ENCODE measurements at places on chromosomes 7 and 10.

- DNase-seq: no peak
Measured at GRCh38 chr7:34042406-34042805, 137.1 kb downstream of the BMPER start.

- no peak for DNase-seq
Measured at GRCh38 chr7:140928491-140929309, 4.0 kb upstream of the BRAF start.

DNA sequence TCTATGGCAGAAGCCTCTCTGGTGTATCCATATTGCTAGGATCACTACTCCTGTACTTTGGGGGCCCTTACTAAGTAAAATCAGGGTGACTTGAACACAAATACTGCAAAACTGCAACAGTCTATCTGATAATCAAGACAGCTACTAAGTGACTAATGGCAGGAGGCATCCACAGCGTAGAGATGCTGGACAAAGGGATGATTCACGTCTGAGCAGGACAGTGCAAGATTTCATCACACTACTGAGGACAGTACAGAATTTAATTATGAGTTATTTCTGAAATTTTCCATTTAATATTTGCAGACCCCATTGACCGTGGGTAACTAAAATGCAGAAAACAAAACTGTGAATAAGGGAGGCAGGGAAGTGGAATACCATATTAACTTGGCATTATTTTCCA is 10.4 kb downstream of the CUL2 start:
- no peak for DNase-seq

GRCh38 chr10:108716352-108716751 is 1207.0 kb downstream of the XPNPEP1 start:
- DNase-seq: no peak

DNA sequence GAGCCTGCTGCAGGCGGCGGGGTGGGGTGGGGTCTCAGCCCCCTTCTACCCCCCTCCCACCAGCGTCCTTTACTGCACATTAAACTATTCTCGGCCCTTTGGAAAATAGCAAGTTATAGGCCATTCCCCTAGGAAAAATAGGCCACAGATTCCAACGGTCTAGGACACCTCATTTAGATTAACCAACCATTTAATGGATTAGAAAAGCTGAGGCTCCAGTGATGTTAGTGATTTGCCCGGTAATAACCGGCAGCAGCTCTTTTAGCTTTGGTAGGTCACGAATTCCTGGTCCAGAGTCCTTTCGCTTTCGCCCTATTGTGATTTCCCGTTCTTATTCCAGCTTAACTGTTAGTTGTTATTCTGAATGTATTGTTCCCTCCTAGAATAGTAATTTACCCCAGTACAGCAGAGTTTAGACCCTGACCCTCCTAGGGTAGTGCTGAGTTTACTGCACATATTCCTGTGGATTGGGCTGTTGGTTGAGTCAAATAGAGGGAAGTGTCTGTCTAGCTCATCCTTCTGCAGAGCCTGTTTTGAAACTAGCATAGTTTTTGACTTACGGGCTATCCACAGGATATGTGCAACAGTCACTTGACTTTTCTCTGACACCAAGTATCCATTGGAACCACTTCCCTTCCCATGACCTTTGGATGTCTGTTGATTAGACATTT is 754 bp downstream of the GSTO1 start:
- DNase-seq: no peak

- no peak for DNase-seq
Measured at GRCh38 chr10:36198322-36198721, 556.2 kb upstream of the FZD8 start.

GRCh38 chr10:76388321-76389023 is 957.0 kb downstream of the LRMDA start:
- DNase-seq: no peak

GRCh38 chr10:95413588-95413987 is 122.8 kb upstream of the PDLIM1 start:
- DNase-seq: no peak

DNA sequence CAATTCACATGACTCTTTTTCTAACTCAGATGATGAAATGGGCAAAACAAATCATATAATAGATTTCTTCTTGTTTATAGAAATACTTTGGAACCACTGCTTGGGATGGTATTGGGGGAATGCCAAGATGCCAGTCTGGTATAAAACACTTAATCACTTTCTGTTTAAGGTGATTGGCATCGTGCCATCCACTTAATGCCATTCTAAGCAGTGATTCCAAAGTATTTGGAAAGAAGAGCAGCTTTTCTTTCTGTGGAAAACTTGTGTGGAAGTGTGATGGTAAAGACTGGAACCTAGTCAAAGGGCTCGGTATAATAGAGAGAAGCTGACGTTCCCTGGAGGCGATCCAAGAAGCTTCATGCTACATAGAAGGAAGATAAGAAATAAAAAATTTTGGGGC is 120.6 kb downstream of the TMEM26 start:
- DNase-seq: no peak

GRCh38 chr10:29772403-29772802 is 137.6 kb upstream of the SVIL start:
- DNase-seq: no peak

- DNase-seq: no peak
Measured at GRCh38 chr10:1664333-1664964, 72.9 kb downstream of the ADARB2 start.

DNA sequence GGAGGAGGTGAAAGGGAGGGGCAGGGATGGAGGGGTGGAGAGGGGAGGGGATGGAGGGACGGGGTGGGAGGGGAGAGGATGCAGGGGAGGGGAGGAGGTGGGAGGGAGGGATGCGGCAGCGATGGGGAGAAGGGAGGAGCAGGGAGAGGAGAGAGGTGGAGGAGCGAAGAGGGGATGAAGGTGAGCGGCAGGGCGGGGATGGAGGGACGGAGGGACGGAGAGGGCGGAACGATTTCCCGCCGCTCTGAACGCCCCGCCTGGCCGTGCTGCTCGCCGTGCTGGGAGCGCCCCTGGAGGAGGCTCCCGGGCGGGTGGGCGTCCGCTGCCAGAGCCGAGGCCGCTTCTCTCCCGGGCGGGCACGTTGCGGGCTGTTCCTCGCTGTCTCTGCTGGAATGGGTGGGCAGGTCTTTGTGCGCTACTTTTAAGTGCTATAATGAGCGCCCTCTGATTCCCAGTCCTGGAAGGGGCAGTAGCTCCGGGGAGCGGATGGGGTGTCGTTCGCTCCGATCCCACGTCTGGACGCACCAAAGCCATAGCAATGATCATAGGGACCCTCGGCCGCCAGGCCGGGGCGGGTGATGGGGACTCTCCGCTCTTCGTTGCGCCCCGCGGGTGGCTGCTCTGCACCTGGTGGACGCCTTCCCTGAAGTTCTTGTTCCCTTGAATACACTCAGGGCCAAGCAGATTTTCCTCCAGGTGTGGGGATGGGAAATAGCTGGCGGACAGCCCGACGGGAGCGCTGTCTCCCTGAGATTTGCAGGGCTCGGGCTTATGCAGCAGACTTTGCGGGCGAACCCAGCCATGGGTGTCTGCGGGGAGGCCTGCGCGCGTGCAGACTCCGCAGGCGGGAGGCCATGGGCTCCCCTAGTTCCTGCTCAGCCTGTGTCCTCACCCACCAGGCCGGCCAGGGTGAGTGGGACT is 81.1 kb upstream of the CPXM2 start:
- no peak for DNase-seq

DNA sequence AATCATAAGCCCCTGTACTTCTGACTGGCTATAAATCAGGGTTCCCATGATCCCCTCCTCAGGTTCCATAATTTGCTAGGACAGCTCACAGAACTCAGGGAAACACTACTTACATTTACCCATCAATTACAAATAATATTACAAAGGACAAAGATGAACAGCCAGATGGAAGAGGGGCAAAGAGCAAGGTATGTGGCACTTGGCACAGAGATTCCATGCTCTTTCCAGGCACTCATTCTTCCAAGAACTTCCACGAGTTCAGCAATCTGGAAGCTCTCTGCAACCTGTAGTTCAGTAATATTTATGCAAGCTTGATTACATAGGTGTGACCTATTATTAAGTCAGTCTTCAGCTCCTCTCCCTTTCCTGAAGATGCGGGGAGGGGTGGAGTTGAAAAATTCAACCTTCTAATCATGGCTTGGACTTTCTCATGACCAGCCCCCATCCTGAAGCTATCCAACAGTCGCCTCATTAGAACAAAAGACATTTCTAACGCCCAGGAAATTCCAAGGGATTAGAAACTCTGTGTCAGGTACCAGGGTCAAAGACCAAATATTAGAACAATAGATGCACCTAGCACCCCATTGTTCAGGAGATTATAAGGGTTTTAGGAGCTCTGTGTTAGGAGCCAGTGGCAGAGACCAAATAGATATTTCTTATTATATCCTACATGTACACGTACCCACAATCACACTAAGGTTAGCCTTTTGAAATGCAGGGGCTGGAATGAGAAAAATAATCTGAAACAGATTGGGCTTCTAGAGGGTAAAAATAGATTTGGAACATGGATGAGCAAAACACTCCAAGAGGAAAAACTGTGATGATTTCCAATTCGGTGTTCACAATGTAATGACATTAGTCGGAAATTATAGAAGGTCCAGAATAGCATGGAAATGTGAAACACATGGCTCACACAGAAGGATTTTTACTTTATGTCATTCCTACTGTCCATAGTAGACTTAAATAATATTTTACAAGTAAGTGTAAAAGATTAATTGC is 7.0 kb downstream of the ANKMY2 start:
- no peak for DNase-seq

- DNase-seq: no peak
Measured at GRCh38 chr7:146106319-146106718, 10.3 kb upstream of the CNTNAP2 start.

GRCh38 chr10:69816521-69816920 is 14.8 kb downstream of the COL13A1 start:
- no peak for DNase-seq

DNA sequence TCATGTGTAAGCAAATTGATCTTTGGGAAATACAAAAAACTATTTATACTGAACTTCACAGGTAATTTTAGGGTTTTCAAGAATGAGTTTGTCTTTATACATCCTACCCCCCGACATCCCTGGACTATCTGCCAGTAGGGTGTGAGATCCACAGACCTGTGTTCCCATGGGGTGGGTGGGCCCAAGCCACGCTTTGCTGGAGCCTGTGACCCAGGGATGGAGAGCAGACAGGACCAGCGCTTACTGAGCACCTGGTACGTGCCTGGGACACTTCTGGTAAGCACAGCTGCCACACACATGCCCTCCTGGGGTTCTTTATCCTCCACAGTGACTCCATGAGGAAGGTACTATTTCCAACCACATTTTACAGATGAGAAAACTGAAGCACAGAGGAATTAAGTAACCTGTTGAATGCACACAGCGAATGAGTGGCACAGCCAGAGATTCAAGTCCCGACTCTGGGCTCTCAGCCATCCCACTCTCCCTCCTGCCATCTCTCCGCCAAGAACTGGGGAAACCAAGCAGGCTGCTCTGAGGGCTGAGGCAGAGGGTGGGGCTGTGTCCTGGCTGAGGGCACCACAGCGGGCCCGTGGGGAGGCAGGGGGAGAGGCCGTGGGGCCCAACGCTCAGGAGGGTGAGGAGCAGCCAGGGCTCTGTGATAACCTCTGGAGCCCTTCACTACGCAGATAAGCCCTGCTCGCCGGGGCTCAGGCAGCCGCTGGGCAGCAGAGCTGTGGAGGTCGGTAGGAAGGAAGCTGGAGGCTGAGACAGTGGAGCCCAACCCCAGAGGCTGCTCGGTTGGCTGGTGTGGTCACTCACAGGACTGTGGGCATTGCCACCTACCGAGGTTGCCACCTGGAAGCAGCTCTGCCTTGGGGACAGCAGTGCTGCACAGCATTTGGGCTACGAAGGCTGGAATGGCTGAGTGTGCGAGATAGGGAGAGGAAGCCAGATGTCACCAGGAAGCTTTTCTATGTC is 124.2 kb downstream of the ARHGAP22 start:
- DNase-seq: peak; percentile 71

GRCh38 chr7:105975770-105976417 is 12.8 kb downstream of the CDHR3 start:
- no peak for DNase-seq

DNA sequence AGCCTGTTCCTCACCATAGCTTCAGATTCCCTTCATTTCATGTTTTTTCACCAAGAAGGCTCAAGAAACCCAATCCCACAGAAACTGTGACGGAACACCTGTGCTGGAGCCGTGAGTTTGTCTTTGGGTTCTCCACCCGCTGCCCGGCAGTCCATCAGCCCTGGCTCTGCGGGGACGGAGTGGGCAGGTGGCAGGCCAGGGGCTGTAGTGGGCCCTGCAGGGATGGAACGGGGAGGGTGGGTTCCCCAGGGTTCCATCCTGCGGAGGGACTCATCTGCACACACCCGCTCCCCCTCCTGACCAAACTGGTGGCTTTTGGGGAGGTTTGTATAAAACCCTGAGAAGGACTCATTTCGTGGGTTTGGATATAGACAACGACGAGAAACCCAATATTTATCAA is 15.0 kb downstream of the CYP17A1 start:
- DNase-seq: no peak

DNA sequence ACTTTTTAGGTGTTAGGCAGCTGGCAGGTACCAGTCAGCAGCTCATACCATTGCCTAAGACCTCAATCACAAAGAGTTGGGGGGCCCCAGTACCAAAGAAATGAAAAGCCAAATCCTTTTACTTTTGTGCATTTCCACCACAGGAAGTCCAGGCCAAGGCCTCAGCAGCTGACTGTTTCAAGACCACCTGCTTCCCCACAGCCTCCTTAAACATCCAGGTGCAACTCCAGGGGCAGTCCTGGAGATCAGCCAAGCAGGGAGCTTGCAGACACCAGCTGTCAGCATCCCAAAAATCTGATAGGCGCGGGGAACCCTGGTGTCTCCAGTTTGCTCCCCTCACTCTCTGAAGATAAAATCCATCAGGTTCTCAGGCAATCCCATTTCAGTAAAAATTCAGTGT is 91.5 kb upstream of the EFCAB10 start:
- DNase-seq: no peak

- DNase-seq: no peak
Measured at GRCh38 chr10:104314591-104315485, 23.4 kb downstream of the ITPRIP start.

- no peak for DNase-seq
Measured at GRCh38 chr7:86956567-86956966, 102.9 kb downstream of the ELAPOR2 start.

DNA sequence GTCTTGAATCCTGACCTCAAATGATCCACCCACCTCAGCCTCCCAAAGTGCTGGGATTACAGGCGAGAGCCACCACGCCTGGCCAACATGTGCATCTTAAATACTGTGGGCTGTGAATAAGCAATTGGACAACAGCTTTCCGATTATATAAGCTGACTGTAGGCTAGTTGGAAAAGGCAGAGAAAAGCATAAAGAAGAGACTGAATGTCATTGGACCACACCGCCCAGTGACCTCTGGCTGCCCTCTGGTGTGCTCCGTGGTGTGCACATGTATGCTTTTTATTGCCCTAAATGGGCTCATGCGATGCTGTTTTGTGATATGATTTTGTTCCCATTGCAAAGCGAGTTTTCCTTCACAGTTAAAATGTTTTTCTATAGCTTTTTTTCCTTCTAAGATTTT is 15.4 kb upstream of the CSGALNACT2 start:
- no peak for DNase-seq

DNA sequence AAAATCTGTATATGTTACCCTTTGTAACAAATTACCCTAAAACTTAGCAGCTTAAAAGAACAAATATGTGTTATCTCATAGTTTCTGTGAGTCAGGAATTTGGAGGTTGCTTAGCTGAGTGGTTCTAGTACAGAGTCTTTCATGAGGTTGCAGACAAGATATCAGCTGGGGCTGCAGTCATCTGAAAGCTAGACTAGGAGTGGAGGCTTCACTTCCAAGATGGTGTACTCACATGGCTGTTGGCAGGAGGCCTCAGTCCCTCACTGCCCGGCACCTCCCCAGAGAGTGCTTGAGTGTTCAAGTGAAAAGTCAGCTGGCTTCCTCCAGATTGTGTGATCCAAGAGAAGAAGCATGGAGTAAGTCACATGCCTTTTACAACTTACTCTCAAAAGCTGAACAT is 16.9 kb upstream of the GGCT start:
- no peak for DNase-seq

Data from CMK (cell line).